ENCODE measurements at places on chromosomes 2 and 18. TPM values are rescaled to one million over a fixed set of nuclear protein-coding genes. Genes with fewer than 3 reads are reported as not detected.
A peak's percentile ranks its signal among the peaks of the same experiment; 100 is the strongest.

DNA sequence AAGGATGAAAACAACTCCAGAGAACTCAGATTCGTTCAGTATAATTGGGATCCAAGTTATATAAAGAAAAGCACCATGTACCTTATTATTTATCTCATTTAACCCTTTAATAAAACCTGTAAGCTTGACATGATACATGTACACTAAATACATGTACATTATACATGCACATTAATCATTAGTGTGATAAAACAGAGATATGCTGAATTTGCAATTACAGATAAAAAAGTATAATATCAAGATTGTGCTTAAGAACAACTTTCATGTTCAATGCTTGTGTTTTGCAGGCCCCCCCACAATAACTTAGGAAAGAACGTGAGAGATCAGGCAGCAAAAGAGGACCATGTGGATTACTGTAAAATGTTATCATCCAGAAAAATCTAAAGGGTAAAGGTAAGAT lies 385.4 kb upstream of the GYPC start:
- DNase-seq, result no peak

- DNase-seq, result no peak
These were observed 38.1 kb upstream of the TGIF1 start for GRCh38 chr18:3411854-3412268.

GRCh38 chr2:227377467-227378351 lies 1.4 kb downstream of the TM4SF20 start:
- no peak for DNase-seq

DNA sequence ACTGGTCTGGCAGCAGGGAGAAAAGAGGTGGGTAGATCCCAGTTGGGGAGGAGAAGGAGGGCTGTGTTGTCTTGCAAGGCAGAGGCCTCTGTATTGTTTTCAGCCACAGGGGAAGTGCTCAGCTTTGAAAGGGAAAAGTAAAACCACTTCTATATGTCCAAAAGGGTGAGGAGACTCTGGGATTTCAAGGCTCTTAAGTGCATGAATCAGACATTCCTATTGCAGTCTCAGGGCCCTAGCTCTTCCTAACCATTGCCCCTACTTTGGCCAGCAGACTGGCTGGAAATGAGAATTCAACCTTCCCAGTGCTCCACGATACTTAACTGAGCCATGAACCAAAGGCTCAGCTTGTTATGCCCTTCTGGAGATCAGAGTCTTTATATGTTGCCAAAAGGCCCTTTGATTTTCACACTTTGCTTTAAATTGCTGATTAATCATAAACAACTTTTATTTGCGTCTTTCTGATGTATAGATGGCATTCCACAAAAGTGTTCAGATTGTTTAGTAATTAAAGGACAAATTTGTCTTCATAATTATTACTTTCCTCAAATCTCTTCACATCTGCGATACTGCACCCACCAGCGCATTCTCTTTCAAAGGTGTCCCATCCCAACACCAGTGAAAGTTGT lies 313.8 kb upstream of the MMADHC start:
- no peak for DNase-seq

- peak; percentile 12 for DNase-seq
These were observed 8.5 kb downstream of the INHBB start for GRCh38 chr2:120354467-120354866.

DNA sequence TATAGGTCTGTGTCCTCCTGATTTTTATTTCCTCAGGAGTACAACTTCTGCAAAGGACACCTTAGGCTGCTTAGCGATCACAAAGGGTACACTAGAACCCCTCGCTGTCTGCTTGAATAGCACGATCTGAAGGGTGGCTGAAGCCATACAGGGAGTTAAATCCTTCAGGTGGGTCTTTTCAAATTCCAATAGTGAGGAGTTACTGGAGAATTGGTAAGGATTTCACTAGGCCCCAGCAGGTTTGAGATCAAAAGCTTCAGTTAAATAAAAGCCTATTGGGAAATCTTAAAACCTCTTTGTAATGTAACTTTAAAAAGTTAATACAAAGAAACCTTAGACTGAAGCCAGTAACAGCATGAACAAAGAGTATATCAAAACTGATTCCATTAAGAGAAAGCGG lies 613.1 kb downstream of the ZEB2 start:
- DNase-seq, result no peak

DNA sequence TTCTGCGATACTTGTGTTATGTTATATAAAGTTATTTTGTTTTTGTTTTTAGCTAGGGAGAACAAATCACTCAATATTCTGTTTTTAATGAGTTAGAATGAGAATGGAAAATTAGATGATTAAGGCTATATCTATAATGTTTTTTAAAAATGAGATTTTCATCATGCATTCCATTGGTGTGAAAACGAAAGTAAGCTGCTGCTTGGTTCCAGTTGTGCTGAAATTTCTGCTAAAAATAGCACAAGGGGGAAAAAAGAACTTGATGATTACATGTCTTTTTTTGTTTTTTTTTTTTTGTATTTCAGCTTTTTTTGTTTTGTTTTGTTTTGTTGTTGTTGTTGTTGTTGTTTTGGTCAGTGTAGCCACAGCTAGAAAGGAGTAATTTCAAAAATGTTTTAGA lies 242.6 kb upstream of the KCNJ3 start:
- DNase-seq, result no peak

DNA sequence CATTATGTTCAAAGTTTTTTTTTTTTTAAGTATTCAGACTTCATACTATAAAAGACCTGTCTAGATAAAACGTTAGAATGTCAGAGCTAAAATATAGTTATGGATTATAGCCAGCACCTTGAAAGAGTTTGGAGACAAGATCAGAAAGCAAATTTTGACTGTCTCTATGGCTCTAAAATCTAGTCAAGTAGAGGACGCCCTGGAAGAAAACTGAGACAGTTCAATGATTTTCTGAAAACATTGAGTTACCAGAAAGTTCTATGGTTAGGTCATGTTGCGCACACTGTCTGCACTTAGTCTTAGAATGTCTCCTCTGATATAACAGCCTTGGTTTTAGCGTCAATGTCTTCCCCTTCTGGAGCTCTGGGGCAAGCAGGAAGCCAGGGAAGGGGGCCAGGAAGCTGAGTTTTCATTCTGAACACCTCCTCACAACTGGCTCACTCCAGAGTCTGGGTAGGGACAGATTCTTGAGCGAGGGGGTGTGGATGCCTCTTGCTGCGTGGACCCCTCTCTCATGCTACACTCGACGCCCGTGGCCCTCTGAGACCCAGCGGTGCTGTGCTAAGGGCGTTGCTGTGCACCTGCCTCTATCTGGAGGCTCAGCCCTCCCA lies 99.5 kb downstream of the RNF144A start:
- DNase-seq, result no peak

DNA sequence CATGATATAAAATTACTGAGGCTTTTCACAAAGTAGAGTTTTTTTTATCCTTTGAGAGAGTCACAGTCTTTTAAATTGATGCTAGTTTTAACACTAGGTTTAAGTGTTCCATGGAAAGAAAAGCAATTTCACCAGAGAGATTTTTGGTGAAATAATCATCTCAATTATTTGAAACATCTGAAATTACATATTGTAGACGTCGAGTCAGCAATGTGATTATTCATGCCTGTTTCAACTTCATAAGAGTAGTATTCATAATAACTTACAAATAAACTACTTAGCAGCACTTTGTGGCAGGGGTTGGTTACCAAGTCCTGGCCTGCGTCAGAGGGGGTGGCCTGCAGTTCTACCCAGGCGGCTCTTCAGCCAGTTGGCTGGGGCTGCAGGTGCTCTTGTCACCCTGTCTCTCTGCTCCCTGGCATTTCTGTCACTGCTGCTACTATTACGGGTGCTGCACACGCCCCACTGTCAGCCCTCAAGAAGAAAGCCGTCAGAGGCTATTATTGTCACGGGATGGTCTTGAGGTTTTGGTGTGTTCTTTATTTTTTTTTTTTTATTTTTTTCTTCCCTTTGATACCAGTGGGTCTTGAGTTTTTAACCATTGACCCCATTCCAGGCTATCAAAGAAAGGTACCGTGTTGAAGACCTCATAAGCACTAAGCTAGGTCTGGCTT lies 50.4 kb downstream of the MALT1 start:
- no peak for DNase-seq

- no peak for DNase-seq
These were observed 35.6 kb downstream of the ARL5A start for GRCh38 chr2:151792589-151792988.

GRCh38 chr2:8922431-8922830 lies 81.1 kb downstream of the MBOAT2 start:
- no peak for DNase-seq

DNA sequence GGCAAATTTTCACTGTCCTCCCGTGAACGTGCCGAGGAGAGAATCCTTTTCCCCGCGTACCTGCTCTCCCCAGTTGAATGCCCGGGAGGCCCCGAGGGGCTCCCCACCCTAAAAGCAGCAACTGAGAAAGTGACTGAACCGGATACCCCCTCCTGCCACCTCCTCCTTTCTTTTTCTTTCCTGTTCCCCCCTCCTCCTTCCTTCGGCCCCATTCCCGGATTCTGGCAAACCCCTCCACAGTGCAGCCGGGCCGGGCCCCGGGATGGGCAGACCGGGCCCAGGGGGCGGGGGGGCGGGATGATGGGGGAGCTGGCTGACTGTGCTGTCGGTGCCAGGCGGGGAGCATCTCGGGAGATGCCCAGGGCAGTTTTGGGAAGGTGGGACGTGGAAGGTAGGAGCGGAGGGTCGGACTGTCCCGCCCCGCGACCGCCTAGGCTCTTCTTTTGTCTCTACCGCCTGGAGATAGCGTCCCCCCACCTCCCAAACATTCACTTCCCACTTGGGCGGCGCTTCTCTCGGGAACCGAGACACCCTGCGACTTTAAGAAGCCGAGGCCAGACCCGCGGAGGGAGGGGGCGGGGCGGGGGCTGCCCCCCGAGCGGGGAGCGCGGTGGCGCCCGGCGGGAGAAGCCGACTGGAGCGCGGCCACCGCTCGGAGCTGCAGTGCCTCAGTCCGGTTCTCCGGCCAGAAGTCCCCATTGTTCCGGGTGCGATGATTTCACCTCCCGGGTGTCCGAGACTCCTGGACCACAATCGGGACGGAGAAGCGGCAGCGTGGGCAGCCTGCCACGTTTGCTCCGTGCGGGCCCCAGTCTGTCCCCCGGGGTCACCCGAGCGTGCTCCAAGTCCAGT lies 8.2 kb downstream of the DLX2 start:
- no peak for DNase-seq

GRCh38 chr2:55511508-55512124 lies 7.9 kb upstream of the CFAP36 start:
- DNase-seq, result no peak

DNA sequence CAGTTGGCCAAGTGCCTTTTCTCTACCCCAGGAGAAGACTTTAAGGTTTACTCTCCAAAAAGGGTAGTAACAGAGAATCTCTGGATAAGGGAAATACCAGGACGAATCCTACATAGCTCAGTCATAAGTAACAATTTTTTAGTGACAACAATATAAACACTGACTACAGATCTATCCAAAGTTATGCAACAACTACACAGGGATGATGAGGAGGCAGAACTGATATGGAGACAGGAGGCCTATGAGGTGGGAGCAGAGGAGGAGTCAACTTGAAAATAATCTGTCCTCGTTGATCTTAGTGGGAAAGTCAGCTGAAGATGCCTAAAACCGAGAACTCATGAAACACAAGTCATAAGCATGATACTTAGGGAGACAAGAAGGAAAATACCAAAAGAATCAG lies 40.2 kb downstream of the SLC35F5 start:
- DNase-seq, result no peak

DNA sequence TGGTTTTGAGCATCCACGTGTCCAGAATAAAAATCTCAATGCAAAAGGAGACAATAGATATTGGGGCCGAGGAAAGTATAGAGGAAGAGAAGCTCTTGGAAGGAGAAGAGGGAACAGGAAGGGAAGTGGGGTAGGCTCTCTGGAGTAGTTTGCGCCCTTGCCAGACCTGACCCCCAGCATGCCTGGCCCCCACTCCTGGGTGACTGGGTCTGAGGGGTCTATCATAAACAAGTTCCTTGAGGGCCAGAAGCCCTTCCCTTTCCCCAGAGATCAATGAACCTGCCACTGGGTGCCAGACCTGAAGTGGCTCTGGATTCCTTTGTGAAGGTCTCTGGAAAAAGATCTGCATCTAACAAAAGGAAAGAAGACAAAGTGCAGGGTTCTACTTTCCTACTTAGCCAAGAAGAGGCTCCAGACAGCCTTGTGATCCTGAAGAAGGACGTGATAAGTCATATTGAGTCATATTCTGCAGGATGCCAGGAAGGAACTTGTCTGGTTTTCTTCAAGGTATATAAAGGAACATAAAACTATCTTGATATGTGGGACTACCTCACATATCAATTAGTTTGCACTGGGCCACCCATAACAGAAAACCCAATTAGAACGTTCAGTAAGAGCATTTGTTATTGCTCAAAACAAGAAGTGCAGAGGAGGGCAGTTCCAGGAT lies 18.7 kb upstream of the ATOH8 start:
- DNase-seq, result no peak

Gene L3MBTL4
- 20.4 TPM for total RNA-seq

Gene GNAL
- total RNA-seq, result 49.8 TPM
